ENCODE measurements at places on chromosomes 5 and 9. TPM values are rescaled to one million over a fixed set of nuclear protein-coding genes. Genes with fewer than 3 reads are reported as not detected.

GRCh38 chr9:90637626-90638025 is 5.0 kb downstream of the DIRAS2 start:
- DNase-seq = no peak

GRCh38 chr5:128144491-128144890 is 60.9 kb downstream of the SLC12A2 start:
- no peak for DNase-seq

GRCh38 chr5:103330875-103331274 is 72.3 kb downstream of the MACIR start:
- DNase-seq = no peak

The SNAPC3 gene
- polyA plus RNA-seq = 34.6 TPM

DNA sequence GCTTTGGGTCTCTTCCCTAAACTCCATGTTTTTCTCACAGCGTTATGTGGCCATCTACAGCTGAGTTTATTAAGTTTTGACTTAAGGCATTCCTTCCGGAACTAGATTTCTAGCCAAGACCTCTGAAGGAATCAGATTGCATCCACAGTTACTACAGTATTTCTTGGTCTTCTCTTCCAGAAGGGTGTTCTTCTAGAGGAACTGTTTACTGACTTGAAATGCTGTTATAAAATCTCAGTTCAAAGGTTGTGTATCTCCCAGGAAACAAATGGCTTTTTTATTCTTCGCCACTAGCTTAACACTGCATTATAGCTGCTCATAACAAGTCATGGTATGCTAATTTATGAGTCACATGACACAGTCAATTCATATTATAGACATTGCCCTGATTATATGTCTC is 55.3 kb upstream of the RAD23B start:
- DNase-seq = no peak

- no peak for DNase-seq
These were observed 473.0 kb downstream of the RAB3C start for GRCh38 chr5:59055745-59056448.

The PCDHGA4 gene
- polyA plus RNA-seq = 4.6 TPM
